ENCODE measurements at places on chromosomes 16 and 17.
A peak's percentile ranks its signal among the peaks of the same experiment; 100 is the strongest.

GRCh38 chr17:64718058-64718457 lies 56.0 kb upstream of the SMURF2 start:
- DNase-seq = no peak

DNA sequence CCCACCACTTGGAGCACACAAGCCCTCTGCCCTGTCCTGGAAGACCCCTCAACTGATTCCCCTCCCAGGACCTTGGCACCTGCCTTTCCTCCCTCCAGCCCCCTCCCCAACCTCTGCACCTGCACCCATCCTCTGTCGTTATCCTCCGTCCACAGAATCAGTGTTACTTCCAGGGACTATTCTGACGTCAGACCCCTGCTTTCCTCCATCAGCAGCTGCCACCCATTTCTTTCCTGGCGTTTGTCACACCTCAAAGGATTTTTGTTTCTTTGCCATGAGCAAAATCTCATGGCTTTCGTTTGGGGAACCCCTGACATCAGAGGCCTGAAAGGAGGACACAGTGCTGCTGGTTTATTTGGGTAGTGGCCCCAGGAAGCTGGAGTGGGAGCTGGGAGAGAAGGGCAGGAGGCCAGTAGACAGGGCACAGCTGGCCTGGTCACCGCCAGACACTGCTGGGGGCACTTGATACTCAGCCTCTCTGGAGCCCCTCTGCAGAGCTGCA lies 68.4 kb downstream of the SOCS1 start:
- DNase-seq = no peak

GRCh38 chr16:85202631-85203461 lies 90.6 kb upstream of the CIBAR2 start:
- DNase-seq = peak; percentile 78

GRCh38 chr16:79528338-79528737 lies 72.2 kb downstream of the MAF start:
- no peak for DNase-seq

DNA sequence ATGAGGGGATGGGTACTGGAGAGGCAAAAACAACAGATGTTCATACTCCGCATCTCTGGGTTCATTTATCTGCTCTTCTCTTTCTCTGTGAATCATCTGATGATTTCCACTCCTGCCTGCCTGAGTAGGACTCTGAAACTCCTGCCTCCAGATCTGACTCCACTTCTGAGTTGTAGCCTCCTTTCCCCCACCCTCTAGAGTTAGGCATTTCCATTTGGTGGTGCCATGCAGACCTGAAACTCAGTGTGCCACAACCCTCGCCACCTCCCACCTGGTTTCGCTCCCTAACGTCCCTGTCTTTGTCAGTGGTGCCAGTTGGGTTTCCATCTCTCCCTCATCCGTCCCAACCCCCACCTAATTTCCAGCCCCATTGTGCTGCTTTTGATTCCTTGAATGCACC lies 126.2 kb downstream of the PRKCB start:
- DNase-seq = no peak

DNA sequence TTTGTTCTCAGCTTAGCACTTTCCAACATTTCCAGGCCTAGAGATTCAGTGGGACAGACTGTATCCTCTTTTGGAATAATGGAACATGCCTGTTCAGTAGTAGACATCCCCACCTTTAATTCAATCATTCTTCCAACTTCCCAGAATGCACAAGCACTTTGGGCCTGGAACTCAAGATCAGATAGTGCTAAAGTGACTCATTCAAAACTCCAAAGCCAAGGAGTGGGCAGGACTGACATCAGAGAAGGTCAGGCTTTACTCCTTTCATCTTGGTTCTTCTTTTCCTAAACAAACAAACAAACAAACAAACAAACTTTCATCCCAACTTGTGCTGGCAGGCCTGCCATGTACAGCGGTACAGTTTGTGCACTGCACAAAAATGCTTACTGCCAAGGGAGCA lies 172.0 kb downstream of the AXIN2 start:
- no peak for DNase-seq

DNA sequence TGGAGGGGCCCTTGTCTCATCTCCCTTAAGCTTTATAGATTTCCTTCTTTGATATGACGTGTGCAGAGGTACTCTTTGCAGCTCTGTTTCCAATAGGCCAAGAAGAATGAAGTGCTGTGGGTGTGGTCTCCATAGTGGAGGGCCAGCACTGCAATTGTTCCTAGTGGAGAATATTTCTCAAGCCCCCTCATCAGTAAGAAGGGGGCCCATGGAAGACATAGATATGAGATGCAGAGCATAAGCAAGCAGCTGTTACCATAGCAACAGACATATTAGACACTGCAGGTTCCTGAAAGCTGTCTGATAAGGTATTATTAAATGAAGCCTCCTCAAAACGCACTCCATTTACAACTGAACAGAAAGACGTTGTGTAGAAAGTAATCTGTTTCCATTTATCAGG lies 240.7 kb downstream of the ZFHX3 start:
- no peak for DNase-seq

DNA sequence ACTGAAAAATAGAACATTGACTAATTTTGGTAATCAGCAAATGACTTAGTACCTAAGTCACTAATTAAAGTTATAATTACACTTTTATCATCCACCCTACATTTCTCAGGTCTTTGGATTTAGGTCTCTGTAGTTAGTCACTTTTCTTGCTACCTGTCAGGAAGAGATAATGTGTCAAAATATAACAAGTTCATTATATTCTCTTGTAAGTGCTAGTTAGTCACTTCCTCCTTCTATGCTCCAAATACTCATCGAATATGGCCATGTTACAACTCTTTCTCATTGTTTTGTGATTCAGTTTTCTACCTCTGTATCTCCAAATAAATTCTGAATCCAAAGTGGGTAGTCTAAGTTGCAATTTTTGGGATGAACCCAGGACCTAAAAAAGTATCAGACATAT lies 163.5 kb upstream of the KIF2B start:
- DNase-seq = no peak

DNA sequence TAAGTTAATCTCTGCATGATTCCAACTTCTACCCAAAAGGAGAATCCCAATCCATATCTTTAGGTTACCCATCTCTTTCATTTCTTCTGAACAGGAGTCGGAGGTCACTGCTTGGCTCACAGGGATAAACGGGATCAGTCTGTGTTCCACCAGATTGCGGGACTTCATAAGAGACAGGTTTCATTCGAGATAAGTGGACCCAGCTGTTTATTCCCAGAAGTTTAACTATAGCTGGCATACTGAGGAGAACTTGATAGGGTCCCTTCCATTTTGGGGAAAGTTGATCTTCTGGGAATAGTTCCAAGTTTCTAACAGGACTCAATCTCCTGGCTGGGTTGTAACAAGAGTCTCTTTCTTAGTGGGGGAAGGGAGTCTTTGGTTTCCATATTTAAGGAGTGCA lies 45.4 kb upstream of the ARL4D start:
- DNase-seq = no peak

GRCh38 chr17:72342061-72342460 lies 221.2 kb downstream of the SOX9 start:
- no peak for DNase-seq

DNA sequence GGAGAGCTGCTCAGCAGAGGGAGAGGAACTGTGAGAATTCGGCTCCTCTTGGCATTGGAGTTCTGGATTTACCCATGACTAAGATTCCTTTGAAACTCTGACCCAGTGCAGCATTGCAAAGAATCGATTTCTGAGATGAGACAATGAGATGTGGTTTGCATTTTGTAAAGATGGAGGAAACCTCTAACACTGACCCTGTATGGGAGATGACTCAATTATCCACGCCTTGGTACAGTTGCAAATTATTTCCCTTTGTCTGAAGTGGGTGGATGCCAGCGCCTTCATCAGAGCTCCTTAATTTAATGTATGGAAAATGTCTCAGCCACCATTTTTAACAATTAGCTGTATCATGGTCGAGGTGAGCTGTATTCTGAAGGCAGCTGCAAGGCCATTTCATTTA lies 53.4 kb downstream of the NUP93 start:
- no peak for DNase-seq

GRCh38 chr16:982145-983043 lies 824 bp downstream of the SOX8 start:
- no peak for DNase-seq

DNA sequence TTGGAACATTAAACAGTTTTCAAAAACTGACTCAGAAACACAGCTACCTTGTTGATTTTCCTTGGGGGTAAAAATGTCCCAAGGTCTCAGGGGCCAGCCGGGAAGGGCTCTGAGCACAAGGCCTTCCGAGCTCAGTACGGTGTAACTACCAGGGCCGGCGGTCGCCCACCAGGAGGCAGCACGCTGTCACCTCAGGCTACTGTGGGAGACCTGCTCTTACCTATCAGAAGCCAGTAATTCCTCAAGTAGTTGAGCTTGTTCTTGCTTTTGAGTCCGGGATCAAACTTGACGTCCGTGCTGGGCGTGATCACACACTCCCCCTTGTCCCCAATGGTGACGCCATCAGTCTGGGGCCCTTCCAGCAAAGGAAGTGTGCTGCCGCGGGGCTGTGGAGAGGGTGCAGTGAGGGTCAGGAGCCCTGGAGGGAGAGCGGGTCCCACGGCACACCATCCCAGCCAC lies 43.4 kb upstream of the ICAM2 start:
- peak; percentile 94 for DNase-seq

DNA sequence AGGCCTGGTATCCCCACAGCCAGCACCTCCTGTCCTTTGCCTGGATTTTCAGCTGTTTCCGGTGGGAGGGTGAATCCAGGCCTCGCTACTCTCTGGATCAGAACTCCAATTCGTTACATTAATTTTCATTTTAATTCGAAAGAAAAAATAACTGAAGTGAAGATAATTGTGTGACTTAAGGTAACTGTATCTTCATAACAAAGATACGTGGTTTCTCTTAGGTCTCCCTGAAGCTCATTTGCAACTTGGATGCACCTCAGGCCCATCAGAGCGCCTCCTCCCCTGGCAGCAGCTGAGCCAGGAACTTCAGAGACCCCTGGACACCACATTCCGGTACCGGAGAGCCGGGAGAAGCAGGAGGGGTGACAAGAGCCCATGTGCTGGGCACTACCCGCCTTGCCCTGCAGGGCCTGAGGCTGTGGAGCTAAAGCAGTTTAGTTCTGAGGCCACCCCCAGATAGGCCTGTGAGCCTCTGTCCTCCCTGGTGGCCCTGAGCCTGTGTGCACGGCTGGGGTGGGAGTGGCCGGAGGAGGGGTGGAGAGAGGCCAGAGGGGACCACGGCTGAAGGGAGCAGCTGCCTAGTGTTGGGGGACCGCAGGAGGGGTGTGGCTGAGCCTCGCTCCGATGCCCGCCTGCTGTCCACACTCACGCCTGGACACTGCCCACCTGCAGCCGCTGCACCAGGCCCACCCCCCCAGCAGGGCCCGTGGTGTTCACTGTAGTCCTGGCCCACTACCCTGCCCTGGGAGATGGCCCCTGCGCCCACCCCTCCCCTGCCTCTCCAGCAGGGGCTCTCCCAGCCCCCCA lies 11.4 kb upstream of the DUS1L start:
- DNase-seq = peak; percentile 79

GRCh38 chr17:40351359-40352236 lies 12.9 kb downstream of the GJD3 start:
- DNase-seq = no peak

GRCh38 chr17:80212109-80212508 lies 8.0 kb downstream of the SGSH start:
- DNase-seq = no peak

GRCh38 chr16:87414251-87414680 lies 22.1 kb downstream of the MAP1LC3B start:
- no peak for DNase-seq

DNA sequence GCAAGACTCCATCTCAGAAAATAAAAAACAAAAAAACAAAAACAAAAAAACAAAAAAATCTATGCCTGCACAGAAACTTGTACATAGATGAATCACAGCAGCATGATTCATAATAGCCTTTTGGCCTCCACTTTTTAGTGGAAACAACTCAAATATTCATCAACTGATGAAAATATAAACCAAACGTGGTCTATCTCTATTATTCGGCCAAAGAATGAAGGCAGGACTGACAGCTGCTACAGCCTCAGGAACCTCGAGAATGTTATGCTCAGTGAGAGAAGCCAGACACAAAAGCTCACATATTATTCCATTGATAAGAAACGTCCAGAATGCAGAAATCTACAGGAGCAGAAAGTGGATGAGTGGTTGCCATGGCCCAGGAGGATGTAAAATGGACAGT lies 19.8 kb downstream of the PPL start:
- DNase-seq = no peak

DNA sequence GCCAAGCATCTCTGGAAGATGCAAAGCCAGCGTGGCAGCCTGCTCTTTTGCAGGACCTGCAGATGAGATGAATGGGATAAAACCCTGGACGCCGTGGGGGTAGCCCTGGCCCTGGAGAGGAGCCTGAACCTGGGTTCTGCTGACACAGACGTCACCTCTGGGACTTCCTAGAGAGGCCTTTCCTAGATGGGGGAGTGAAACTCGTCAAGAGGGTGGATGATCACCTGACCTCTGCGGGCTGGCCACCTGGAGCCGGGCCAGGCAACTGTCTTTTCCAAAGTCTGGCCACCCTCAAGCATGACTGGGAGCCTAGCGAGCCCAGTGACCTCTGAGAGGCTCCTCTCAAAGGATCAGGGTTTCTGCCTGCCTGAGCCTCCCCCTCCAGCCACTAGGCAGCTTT lies 529.0 kb downstream of the KCNJ18 start:
- DNase-seq = no peak

DNA sequence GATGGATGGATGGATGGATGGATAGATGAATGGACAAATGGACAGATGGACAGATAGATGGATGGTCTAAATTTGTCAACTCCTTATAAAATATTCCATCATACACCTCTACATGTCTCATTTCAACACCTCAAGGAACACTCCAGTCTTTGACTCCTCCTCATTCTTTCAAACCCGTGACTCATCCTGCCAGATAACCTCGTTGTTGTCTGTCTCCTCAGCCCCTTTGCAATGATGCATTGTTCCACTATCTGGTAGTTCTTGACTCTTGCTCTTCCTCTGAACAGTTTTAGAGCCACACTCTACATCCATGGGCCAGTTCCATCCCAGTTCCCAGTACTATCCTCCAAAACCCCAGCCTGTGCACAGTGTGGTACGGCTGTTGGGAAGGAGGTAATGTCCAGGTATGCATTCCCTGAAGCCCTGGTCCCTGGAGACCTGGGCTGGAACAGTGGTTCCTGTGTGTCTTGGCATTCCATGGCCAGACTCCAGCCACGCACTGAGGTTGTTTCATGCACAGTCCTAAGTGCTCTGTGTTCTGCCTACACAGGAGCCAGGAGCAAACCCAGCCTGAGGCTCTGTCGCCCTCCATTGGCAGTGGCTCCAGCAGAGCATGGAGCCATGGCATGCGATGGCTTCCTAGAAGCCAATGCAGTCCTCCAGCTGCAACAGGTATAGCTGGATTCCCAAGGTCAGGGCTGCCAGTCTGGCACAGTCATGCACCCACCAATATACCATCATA lies 105.7 kb downstream of the C17orf67 start:
- DNase-seq = no peak

GRCh38 chr16:67243481-67243880 lies 3.8 kb downstream of the FHOD1 start:
- DNase-seq = no peak

GRCh38 chr17:15920758-15921239 lies 24.1 kb upstream of the ADORA2B start:
- DNase-seq = no peak
